ENCODE measurements at places on chromosomes 2 and 18.

GRCh38 chr2:127597984-127598380 lies 48.0 kb upstream of the GPR17 start:
- DNase-seq, result no peak

DNA sequence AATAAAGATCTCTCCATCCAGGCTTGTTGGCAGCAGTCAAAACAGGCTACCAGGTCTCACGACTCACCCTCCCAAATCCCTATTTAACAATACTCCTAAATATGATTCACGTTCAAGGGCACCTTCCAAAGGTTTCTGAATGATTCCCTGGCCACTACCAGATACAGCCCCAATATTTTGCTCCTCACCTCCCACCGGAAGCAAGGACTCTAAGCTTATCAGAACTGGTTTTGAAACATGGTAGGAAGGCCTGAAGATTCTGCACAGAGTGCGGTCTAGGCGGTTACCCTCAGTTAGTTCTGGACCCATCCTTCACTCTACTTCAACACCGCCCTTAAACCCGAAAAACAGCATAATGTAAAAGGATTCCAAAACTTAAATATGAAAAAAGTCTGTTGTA lies 5.2 kb downstream of the PPP4R1 start:
- DNase-seq, result no peak

- DNase-seq, result no peak
Observed at GRCh38 chr2:106551417-106552130, 64.4 kb downstream of the CD8B2 start.

DNA sequence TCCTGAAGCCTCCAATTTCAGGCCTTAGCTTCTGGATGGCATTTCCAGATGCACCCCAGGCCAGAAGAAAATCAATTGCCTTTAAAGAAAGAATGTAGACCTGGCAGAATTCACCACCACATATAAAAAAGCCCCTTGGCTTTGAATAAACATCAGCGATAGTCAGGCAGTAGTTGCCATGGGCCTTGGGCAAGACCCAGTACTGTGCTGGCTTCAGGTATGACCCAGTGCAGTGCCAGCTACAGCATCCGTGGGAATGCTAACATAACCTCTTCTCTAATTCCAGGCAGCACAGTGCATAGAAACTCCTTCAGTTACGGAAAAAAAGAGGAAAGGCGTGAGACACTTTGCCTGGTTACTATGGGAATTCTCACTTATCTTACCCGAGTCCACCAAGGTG lies 539.6 kb upstream of the LRRTM4 start:
- no peak for DNase-seq

DNA sequence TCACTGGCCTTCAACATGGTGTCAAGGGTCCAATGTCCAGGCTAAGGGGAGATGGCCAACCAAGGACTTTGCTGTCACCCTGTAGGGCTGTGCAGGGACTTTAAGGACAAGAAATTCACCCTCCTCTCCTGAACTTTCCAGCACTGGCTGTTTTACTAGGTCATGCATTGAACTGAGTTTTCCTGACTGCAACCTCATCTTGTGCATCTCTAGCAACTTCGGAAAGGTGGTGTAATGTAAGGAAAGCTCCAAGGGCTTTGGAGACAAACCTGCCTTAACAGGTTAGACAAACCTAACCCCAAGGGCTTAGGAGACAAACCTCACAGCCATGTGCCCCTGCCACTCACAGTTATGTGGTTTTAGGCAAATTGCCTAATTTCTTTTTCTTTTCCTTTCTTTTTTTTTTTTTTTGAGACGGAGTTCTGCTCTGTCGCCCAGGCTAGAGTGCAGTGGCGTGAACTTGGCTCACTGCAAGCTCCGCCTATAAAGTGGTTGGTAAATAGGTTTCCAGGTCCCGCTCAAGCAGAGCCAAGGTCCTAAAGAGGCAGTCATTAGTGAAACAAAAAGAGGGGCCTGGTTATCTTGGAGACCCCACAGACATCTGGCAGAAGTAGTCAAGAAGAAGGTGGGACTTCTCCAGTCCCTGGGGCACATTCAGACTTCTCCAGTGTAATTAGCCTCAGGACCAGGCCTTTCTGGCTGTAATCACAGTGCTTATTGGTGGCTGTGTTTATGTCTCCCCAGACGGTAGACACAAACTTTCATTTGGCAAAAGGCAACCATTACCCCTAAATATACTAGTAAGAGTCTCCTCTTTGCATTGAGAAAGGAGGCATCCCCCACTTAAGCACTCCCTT lies 37.6 kb upstream of the PMAIP1 start:
- DNase-seq, result no peak

- no peak for DNase-seq
Observed at GRCh38 chr2:105915005-105915558, 170.4 kb downstream of the NCK2 start.

- no peak for DNase-seq
Observed at GRCh38 chr2:82342356-82342755, 2037.8 kb upstream of the LRRTM1 start.

DNA sequence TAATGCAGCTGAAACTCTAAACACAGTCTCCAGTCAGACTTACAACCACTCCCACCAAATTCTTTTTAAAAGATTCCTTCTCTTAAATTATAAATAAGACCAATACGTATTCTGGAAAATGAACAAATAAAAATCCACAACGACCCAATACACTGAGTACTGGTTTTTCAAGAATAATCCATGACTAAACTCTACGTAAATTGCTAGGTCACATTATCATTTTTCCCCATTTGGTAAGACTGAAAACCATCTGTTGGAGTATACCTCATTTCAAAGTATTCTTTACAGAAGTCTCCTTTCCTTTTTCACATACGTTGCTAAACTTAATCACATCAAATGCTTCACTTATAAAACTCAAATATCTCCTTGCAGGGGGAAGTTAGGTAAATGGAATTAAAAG lies 6.0 kb downstream of the ZNF516 start:
- DNase-seq, result no peak

GRCh38 chr2:241209271-241209670 lies 20.8 kb downstream of the ANO7 start:
- DNase-seq, result no peak

DNA sequence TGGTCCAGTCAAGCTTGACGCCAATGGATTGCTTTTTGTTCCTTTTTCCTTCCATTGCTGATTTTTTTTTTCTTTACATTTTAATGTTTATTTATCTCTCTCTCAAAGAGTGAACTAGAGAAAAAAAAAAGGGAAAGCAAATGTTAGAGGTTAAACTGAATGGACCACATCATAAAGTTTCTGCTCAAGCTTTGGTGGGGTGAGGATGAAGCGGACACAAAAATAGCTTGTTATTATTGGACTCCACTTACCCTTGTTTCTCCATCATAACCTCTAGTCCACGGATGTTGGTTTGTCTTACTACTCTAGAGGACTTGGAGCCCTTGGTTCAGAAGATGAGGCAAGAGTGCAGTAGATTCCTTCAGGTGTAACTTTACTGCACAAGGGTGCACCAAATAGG lies 27.6 kb upstream of the CERS6 start:
- DNase-seq, result no peak

GRCh38 chr2:68230241-68231060 lies 21.9 kb downstream of the PPP3R1 start:
- DNase-seq, result no peak

- DNase-seq, result no peak
Observed at GRCh38 chr2:240333985-240334384, 101.5 kb upstream of the GPC1 start.

DNA sequence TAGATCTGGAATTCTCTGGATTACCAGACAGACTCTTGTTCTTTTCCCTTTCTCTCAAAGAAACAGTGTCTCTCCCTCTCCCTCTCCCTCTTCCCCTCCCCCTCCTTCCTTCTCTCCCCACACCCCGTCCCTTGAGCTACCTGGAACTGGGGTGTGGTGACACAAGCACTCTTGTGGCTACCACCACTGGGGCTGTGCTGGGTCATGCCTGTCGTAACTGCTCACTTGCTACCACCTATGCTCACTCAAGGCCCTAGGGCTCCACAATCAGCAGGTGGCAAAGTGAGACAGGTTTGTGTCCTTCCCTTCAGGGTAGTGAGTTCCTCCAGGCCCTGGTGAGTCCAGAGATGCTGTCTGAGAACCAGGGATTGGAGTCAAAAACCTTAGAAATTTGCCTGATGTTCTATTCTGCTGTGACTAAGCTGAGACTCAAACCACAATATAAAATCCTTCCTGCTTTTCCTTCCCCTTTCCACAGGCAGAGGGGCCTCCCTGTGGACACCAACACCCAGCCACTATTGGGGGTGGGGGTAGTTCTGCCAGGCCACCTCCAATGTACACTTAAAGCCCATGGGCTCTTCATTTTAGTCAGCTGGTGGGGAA lies 70.8 kb downstream of the OXER1 start:
- DNase-seq, result no peak

DNA sequence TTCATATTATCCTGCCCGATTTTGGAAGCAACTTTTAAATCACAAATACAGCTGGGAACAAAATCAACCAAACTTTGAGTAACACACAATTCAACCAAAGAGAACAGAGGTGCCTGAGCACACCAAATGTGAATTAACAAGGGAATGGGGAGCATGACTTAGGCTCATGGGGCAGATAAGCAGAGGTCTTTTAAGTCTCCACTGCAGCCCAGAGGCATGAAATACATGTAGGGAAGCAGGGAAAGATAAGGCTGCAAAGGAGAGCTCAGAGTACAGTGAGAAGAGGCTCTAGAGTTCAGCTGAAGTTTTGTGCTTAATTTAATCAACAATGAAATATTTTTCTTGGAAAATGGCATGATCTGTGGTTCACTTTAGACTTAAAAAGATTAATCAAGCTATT lies 49.0 kb downstream of the CYTIP start:
- DNase-seq, result no peak

- DNase-seq, result no peak
Observed at GRCh38 chr2:60441800-60442199, 111.7 kb downstream of the BCL11A start.
